ENCODE measurements at places on chromosomes 2 and 18.

DNA sequence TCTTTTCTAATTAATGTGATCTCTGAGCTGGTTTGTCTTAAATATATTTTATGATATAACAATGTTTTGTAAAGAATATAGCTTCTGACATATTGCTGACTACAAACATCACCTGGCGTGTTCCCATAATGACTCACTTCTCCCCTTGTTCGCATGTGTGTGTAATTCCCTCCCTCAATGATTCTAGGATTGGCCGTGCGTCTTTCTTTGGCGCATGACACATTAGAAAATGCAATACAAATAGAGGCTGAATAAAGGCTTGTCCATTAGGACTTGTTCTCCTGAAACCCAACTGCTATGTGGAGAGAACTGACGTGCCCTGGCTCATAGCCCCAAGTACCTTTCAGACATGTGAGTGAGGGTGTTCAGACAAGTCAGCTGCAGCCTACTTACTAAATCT lies 159.7 kb upstream of the CDH20 start:
- DNase-seq, result no peak

DNA sequence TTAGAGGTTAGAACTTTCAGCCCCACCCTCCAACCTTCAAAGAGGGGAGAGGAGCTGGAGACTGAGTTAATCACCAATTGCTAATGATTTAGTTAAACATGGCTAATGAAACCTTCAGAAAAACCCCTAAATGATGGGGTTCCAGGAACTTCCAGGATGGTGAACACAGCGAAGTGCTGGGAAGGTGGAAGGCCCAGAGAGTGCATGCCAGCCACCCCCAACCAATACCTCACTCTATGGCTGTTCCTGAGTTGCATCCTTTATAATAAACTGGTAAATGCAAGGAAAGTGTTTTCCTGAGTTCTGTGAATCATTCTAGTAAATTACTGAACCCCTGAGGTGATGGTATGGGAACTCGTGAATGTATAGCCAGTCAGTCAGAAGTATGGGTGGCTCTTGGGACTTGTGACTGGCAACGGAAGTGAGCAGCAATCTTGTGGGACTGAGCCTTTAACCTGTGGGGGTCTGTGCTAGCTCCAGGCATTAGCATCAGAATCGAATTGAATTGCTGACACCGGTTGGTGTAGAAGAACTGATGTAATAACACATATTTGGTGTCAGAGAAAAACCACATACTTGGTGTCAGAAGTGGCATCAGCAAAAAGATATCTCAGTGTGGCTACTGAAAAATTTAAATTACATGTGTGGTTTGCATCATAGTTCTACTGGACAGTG lies 37.4 kb downstream of the NPHP1 start:
- no peak for DNase-seq

GRCh38 chr18:46098616-46098933 lies 479 bp upstream of the ATP5F1A start:
- no peak for DNase-seq

DNA sequence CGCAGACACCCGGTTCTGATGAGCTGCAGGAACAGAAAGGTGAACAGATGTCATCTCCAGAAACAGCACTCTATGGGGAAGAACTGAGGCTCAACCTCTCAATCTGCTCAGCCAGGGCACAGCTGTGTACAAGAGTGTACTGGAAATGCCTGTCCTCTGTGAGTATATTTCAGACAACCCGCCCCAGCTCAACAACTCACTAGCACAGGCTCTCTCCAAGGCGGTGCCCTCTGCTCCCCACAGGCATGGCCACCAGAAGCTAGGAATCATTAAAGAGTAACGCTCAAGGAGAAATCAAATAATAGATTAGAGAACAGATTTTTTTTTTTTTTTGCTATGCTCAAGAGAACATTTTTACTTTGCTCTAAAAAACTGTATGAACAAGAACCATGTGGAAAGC lies 43.8 kb downstream of the WDFY1 start:
- DNase-seq, result no peak

DNA sequence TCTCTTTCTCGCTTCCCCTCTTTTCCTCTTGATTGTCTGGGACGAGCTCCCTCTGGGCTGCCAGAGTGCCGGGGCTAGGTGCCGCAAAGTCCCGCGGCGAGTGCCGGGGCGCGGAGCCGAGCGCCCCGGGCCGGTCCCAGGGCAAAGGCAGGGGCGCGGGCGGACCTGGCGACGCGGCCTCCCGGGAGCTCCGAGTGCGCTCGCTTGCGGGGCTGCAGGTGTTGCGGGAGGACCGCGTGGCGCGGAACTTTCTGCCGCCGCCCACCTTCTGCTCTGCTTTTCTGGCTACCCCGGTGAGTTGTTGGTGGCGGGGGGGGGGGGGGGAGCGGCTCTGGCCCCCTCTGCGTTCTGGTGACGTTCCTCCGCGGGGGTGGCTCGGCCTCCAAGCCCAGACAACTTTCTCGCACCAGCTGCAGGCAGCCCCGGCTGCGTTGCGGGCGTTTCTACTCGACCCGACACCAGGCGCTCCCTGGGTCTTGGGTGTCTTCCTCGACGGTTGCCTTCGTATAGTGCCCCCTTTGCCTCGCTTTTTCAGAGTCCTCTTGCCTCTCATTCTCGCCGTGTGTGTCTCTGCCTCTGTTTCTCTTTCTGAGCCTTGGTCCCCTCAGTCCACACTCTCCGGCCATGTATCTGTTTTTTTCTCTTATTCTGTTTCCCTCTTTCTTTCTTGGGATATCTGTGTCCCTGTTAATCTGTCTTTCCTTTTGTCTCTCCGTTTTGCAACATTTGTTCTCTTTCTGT lies 759 bp downstream of the GALNT13 start:
- DNase-seq, result no peak

- DNase-seq, result no peak
Observed at GRCh38 chr2:17912266-17912691, 33.8 kb downstream of the KCNS3 start.

DNA sequence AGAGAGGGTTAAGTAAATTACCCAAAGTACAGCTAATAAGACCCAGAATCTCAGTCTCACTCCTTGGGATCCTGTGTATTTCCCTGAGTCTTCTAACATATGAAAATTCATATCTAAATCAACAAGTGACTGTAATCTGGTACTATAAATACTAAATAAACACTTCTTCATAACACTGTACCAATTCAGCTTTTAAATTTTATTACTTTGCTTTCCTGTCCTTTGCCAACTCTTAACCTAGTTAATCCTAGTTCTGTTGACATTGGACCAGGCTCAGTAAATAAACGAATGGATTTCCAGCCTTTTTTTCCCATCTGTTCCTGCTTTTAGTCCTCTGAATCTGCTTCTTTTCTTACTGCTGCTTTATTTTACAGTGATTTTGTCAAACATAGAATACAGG lies 13.8 kb downstream of the MRPL35 start:
- DNase-seq, result no peak

DNA sequence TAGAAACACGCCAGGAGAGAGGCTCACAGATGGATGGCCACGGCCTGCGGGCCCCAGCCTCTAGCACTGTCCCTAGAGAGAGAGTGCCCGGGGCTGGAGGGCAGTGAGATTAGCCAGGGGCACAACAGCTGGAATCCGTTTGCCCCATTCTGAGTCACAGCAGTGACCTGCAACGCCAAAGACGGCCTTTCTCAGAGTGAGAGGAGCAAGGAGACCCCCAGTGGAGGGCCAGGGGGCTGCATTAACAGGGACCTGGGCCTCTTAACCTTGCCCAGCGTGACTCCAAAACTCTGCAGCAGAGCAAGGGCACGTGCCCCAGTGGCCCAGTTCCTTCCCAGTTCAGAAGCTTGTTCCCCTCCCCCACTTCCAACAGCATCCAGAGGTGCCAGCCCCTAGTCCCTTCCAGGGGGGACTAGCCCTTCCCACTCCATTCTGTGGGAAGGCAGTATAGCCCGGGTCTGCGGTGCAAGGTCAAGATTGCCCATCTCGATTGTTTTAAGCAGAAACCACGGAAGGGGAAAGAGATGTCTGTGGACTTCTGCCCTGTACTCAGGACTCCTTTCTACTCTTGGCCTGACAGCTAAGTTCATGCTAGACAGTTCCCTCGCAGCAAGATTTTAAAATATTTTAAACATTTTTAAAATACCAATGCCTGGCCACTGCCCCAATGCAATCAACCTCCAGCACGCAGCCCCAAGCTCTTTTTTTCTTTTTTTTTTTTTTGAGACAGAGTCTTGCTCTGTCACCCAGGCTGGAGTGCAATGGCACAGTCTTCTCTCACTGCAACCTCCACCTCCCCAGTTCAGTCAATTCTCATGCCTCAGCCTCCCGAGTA lies 50.9 kb upstream of the BIN1 start:
- DNase-seq, result no peak

- no peak for DNase-seq
Observed at GRCh38 chr2:39492095-39492590, 55.1 kb upstream of the MAP4K3 start.

GRCh38 chr18:38718365-38718901 lies 1152.8 kb upstream of the CELF4 start:
- no peak for DNase-seq

GRCh38 chr18:4549164-4549872 lies 94.2 kb upstream of the DLGAP1 start:
- DNase-seq, result no peak

GRCh38 chr2:65016789-65017188 lies 27.6 kb downstream of the SLC1A4 start:
- DNase-seq, result no peak

DNA sequence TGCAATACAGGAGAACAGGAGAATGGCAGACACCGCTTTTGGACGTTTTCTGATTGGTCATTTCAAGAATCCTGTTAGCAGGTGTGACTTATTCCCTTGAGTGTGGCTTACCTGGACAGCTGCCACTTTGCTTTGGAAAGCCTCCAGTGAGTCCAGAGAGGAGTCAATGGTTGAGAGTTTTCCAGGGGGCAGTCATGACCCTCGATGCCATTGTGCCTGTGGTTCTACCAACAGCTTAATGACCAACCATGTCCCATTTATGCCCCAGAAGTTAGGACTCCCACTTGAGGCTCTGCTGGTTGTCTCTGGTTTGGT lies 12.4 kb downstream of the IGFBP2 start:
- no peak for DNase-seq

- DNase-seq, result no peak
Observed at GRCh38 chr2:126883666-126884040, 15.0 kb upstream of the TEX51 start.

GRCh38 chr2:216064014-216064630 lies 17.5 kb downstream of the PECR start:
- no peak for DNase-seq

DNA sequence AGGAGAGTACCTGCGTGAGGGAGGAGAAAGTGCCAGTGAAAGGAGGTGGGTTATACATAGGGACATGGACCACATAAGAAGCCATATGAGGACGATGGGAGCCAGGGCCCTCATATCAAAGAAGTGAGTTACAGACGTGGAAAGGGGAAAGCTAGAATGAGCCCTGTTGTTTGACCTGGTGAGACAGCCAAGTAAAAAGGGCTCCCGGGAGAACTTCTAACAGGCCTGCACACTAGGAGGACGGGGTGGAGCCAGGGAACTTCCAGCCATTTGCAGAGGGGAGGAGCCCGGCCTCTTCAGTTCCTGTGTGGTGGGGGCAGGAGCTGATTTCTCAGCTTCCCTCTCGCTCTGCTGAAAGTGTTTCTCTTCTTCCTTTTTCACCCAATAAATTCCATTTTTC lies 84.1 kb upstream of the SLC66A3 start:
- no peak for DNase-seq

- DNase-seq, result no peak
Observed at GRCh38 chr2:199485732-199486335, 28.1 kb upstream of the SATB2 start.

GRCh38 chr2:26569216-26570082 lies 71.7 kb downstream of the CIB4 start:
- DNase-seq, result no peak

- DNase-seq, result no peak
Observed at GRCh38 chr18:12497839-12498238, 90.1 kb downstream of the PRELID3A start.

DNA sequence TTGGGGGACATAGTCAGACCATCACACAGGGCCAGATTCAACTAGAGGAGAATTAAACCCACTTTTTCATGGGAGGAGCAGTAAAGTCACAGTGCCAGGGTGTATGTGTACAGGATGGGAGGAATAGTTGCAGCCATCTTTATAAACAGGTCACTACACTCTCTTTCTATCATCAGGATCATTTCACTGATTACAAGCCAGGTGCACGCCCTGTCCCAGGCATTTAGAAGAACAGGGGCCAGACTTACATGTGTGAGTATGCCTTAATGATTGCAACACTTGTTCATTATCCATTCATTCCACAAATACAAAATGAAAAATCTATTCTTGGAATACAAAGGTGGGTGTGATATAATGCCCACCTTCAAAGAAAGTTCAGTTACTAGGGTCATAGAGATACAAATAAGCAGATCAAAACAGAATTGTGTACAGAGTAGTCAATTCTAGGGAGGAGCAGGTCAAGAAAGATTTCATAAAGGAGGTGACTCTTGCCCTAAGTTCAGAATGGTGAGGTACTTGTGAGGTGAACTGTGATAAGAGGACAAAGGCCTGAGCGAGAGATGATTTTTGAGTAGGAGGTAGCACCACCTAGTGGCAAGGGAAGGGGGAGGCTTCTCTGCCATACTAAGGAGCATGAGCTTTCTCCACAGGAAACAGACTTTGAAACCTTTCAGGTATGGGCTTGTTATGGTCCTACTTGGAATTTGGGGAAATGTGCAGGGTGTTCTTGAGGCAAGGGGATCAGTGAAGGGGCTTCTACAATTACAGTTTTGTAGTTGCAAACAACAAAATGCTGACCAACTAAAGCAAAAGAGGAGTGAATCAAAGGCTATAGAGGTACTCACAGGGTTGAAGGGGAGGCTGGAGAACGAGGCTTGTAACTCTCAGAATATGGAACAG lies 156.3 kb downstream of the SUCLG1 start:
- DNase-seq, result no peak

DNA sequence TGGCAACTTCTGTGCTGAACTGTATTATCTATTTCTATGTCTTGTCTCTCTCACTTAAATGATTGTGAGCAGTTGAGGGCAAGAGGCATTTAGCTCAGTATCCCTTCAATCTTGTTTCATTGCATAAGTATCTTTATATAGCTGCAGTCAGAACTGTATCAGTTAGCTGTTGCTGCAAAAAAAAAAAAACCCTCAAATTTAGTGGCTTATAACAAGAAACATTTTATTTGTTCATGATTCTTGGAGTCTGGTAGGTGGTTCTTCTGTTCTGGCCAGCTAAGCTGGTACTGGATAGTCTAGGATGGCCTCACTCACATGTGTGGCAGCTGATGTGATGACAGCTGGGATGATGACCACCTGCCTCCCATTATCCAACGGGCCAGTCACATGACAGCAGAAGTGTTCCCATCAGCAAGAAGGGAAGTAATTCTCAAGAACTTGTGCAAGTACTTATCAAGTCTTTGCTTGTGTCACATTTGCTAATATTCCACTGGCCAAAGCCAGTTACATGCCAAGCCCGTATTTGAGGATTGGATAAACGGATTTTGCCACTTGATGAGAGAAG lies 67.8 kb downstream of the SLC4A3 start:
- DNase-seq, result no peak

- DNase-seq, result no peak
Observed at GRCh38 chr2:235458839-235459273, 35.0 kb upstream of the AGAP1 start.

DNA sequence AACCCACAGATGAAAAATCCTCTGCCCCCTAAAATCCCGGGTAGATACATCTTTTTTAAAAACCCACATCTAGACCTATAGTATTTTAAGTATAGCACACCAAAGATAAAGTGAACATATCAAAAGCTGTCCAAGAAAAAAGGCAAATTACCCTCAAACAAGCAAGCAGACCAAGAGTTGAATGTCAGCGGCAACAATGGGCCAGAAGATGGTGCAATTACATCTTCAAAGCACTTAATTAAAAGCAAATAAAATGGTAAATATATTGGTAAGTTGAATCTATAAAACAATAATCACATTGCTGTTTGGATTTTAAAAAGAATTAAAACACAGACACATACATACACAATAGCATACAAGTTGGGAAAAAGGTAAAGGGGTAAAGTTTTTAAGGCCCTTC lies 98.5 kb downstream of the MYOM1 start:
- no peak for DNase-seq
